Calu3 (cell line): ENCODE measurements at places on chromosomes 7 and 10. TPM values are rescaled to one million over a fixed set of nuclear protein-coding genes. Genes with fewer than 3 reads are reported as not detected.

GRCh38 chr10:118036281-118036875 lies 10.4 kb downstream of the RAB11FIP2 start:
- no peak overlapping the region for H3K27ac ChIP-seq
- H3K4me1 ChIP-seq: no peaks in the 10 kb centered on the region
- H3K27me3 ChIP-seq: no peaks in the 10 kb centered on the region
- DNase-seq: no peak

DNA sequence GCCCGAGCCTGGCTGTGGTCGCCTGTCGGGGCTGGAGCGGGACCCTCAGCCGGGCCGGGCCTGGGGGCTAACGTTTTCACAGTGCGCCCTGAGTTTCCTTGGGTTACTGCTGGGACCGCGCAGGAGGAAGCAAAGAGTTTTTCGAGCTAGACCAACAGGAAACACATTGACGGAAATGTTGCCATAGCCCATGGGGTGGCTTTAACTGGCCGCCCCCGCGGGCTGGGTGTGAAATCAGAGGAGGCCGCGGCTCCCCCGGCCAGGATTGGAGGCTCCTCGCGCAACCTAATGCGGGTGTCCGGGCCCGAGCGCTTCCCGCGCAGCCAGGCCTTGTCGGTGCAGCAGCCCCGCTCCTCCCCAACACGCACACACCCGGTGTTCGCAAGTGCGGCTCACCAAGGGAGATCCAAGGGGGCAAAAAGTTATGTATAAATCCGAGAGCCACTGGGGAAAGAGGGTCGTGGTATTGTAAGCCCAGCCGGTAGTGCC lies 1.9 kb downstream of the HHEX start:
- peaks cover 73% of the 10 kb centered on the region for H3K36me3 ChIP-seq
- H3K27ac ChIP-seq: peak overlapping the region; percentile 96
- no peaks in the 10 kb centered on the region for H3K27me3 ChIP-seq
- H3K4me1 ChIP-seq: peaks cover 1% of the 10 kb centered on the region
- H3K4me3 ChIP-seq: peak overlapping the region; percentile 98
- DNase-seq: no peak

Gene AKR1C4
- 0.40 and 0.76 TPM in 2 replicates for total RNA-seq

Gene PLAU
- 655 and 706 TPM in 2 replicates for total RNA-seq

Gene KCNH2
- total RNA-seq: 0.45 and 0.66 TPM in 2 replicates

Gene DLG5
- 46.0 and 51.0 TPM in 2 replicates for total RNA-seq
